LoVo (cell line): ENCODE measurements at places on chromosomes 6 and 20.

- DNase-seq, result peak; percentile 48
These were observed 13.8 kb upstream of the TLDC2 start for GRCh38 chr20:36861875-36862801.

DNA sequence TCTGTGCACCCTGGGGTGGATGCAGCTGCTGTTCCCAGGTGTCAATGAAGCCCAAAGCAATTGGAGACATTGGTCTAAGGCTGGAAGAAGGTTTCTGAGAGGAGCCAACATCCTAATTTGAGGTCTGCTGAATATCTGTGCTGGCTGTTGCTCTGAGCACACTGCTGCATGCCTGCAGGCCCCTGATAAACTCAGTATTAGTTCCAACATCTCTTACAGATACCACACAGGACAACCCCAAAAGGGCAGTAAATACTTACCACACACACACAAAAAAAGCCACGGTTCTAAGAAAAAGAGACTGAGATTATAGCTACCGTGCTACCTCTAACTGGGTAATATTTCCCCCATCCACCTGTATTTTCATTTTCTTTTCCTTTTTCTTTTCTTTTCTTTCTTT, 164.3 kb upstream of the SOX4 start:
- no peak for DNase-seq

GRCh38 chr20:47814632-47815415, 29.5 kb upstream of the SULF2 start:
- no peak for DNase-seq

- DNase-seq, result no peak
These were observed 17.5 kb upstream of the SIRPA start for GRCh38 chr20:1877609-1878200.

- no peak for DNase-seq
These were observed 97.0 kb upstream of the JAG1 start for GRCh38 chr20:10770753-10771152.
